ENCODE measurements at places on chromosomes 1 and 21. TPM values are rescaled to one million over a fixed set of nuclear protein-coding genes. Genes with fewer than 3 reads are reported as not detected.

UBASH3A gene
- total RNA-seq, result not detected

MRAP gene
- not detected for total RNA-seq

SERPINC1 gene
- total RNA-seq, result 0.40 TPM

DNA sequence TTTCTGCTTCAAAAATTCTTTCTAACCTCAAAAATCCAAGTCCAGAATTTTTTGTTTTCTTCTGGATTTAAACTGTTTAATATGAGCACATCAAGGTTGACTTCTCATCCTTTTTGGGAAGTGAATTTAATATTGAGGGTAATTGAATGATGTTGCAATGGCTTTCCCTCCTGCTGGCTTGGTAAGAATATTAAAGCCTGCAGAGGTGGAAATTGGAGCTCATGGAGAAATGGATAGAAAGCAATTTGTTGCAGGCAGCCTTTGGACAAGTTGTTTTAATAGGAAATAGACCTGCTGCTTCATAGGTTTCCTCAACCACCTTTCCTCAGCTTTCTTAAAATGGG lies 124.7 kb downstream of the SYT2 start:
- no peak for DNase-seq

DNA sequence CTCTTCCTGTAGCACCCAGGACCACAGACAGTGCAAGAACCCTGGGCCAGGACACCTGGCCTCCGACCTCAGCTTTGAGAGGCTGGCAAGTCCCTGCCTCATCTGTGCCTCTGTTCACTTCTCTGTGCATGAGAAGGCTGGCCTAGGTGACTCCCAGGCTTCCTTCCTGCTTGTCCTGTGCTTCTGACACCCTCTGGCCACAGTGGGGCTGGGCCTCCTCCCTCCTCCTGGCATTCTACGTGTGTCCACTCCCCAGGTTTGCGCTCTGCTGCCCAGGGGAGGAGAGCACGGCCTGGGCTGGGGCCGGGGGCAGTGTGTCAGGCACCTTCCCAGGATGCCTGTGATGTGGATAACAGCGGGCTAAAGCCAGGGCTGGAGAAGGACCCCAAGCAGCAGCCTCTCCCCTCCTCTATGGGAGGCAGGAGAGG lies 30.3 kb upstream of the PKP1 start:
- no peak for DNase-seq

EDARADD gene
- 0.43 TPM for total RNA-seq

GRCh38 chr1:42266253-42267135 lies 68.5 kb downstream of the FOXJ3 start:
- no peak for DNase-seq

DNA sequence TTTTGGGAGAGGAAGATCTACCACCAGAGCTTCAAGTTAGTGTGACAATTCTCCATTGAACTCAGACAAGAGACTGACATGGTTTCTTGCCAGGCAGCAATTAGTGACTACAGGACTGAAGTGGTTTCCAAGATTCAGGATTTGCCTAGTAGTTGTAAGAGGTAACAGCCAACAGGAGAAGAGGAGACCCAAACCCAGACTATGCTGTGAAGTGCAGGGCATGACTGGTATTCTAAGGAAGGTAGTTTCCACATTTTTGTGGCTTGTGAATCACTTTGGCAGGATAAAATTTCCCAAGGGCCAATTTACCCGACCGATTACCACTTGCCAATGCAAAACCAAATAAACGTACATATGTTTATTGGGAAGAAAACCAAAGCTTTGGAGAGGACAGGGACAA lies 14.7 kb upstream of the RAP1A start:
- no peak for DNase-seq

DNA sequence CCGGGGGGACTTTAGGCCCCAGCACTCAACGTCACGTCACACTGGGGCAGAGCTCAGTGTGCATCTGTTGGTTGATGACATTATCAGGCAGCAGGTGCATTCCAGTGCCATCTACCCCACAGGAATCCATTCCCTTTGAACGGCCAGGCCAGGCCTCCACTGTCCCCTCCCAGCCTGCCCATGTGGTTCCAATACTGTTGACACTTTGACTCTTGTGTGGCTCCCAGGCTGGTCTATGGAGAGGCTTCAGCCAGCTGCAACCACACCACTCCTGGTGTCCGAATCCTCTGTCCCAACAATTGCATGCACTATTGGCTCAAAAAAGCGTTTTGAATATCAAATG lies 92.0 kb upstream of the SIM2 start:
- no peak for DNase-seq

NBPF6 gene
- total RNA-seq, result not detected

ECM1 gene
- 14.5 TPM for total RNA-seq

All from cardiac septum (tissue), 1 donor.